NCI-H2107 (cell line): ENCODE measurements at places on chromosomes 16 and 17.

DNA sequence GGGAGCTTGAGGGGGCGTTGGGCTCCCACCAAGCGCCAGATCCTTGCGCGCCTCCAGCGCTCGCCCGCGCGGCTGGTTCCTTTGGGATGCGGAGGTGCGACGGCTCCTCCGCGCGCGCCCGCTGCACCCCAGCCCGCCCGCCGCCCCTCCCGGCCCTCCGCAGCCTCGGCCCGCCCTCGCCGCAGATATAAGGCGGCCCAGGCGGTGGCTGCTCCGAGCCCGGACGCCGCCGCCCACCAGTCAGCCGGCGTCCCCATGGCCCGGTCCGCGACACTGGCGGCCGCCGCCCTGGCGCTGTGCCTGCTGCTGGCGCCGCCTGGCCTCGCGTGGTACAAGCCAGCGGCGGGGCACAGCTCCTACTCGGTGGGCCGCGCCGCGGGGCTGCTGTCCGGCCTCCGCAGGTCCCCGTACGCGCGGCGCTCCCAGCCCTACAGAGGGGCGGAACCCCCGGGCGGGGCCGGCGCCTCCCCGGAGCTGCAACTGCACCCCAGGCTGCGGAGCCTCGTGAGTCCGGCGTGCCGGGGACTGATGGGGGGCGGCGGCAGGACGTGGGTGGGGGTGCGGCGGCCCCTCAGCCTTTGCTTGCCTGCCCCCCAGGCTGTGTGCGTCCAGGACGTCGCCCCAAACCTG is at the start of gene NPB:
Gene NPB, plus strand, starts transcription at position 216 of the 630 bp plus-strand sequence. Its CDS starts 40 bp downstream, at position 256.
- no peak for DNase-seq

DNA sequence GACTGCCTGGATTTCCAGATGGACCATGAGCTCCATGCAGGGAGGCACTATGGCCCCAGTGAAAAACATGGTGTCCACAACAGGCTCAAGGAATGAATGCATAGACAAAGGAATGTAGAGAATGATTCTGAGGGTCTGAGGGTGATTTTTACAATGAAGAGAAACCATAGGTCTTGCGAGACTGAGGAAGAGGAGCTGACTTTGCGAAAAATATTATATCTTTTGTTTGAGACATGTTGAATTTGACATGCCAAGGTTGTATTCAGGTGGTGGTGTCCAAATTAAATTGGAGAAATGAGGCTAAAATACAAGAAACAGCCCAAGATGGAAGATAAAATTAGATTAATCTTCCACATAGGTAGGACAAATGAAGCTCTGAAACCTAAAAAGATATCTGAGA is 12.7 kb downstream of the HSD17B2 start:
- DNase-seq, result no peak

DNA sequence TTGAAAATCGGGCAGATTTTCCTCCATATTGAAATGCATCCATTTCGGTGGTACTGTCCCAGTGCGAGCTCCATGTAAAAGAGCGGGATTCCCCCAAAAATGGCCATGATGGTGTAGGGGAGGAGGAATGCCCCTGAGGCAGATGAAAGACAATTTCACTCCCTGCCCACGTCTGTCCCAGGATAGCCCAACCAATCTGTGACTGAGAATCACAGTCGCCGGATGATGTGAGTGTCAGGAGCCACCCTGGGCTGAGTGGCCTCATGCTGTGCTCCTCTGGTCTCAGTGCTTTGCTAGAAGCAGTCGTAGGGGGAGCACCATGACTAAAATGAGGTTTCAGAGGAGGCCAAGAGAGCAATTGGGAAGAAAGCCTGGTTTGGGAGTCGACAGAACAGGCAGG is 16.7 kb downstream of the SLC6A4 start:
- DNase-seq, result no peak

DNA sequence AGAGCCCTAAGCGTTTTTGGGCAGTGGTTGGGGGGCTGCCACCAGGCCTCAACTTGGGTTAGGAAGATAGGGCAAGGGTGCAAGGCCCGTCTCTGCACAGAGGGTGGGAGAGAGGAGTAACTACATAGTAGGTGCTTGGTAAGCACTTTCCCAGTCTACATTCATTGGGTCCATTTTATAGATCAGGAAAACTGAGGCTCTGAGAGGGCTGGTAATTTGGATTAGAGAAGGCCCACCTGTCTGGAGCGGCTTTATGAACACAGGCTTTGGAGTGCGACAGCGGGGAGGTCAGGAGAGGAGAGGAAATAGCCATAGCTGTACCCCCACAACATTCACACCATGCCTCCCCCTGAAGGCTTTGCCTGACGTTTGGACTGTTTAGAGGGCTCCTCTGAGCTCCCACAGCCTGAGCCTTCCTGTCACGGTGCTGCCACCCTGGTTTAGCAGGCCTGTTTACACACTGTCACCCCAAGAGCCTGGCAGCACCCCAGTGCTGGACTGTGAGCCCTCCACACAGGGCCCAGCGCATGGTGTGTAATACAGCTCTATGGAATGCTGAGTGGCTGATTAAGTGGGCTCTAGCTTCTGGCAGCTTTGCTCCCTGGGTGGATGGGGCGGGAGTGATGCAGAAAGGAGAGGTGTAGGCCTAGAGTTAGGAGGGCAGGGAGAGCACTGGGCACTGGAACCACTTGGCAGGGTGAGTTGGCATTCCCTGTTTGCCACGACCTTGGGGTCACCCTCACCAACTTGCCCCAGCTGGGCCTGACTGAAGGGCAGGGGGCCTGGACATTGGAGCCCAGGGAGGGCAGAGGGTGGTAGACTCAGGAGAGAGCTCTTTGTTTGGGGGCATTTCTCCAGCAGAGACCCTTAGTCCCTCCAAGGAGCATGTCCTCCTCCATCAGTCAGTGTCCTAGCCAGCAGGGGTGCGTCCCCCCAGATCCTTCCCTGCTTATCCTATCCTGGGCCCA is 73.7 kb downstream of the RAI1 start:
- no peak for DNase-seq

DNA sequence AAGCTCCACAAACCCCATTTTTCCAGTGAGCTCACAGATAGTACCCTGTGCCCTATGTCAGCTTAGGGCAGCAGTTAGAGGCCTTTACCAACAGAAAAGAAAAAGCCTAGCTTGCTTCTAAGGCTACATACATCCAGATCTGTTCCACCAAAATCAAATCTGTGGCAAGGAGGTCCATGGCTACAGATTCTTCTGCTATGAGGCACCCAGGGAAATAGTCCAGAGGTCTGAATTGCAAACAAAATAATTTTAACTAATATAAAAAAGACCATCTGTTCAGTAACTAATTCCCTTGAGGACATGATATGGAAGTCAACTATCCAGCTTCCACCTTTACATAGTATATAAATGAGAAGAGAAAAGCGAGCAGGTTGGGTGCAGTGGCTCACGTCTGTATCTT is 129.3 kb downstream of the PARN start:
- DNase-seq, result no peak

- DNase-seq, result no peak
Measured at GRCh38 chr17:21100636-21101035, 26.1 kb upstream of the DHRS7B start.

DNA sequence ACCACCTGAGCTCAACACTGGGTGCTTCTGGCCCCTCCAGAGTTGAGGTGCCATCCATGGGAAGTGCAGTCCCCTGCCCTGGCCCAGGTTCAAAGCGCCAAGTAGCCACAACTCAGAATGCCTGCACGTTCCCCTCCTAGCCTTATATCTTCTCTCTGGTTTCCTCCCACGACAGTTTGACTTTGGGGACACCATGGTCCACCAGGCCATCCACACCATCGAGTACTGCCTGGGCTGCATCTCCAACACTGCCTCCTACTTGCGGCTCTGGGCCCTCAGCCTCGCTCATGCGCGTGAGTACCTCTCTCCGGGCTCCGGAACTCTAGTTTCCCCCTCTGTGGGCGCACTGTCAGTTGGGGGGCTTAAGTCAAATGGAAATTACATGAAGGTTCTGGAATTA is 22.4 kb upstream of the NAGLU start:
- DNase-seq, result no peak

DNA sequence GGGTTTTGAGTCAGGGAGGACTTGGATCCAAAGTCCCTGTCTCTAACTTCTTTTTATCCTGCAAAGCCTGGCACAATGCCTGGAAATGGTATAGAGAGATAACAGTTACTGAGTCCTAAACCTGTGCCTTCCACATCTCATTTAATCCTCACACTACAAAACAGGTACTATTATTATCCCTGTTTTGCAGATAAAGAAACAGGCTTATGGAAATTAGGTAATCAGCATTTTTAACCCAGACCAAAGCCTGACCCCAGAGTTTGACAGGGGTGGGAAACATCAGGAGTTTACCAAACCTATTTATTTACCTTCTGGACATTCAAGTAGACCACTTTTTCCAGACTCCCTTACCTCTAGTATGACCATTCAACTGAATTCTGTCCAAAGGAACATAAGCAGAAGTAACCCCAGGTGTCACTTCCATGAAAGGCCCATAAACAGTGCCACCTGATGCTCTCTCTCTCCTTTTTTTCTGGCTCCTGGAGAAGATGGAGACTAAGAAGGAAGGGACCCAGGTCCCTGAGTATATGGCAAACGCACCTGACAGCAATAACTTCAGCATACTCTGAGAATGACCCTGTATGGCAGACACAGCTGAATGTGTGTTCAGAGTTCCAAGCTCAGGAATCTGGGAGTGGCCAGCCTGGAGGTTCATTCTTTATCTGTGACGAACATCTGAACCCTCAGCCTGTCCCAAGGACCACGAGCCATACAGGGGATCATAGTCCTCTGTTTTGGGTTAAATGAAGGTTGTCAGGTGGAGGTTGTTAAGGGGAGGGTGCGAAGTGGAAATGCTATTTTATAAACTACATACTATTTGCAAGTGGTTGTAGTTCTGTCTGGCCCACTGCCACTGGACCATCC is 62.7 kb downstream of the HLF start:
- DNase-seq, result no peak

DNA sequence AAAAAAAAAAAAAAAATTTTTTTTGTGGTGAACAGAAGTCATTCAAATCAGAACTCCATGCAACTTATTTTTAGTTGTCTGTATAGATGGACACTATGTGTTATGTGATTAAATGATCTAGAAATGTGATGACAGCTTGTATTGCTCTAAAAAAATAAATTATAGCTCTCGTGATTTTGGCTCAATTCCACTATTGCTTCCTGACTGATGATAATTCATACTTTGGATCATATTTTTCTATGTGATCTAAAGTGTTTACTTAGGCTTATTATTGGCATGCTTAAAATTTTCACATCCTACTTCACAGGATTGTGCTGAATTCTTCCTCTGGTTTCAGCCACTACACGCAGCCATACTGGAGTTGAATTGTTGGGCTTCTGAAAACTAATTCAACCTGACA is 76.8 kb downstream of the RPGRIP1L start:
- no peak for DNase-seq

- no peak for DNase-seq
Measured at GRCh38 chr17:57587193-57587969, 157.7 kb downstream of the CCDC182 start.

- DNase-seq, result no peak
Measured at GRCh38 chr17:44322236-44322895, 2.3 kb downstream of the SLC25A39 start.

GRCh38 chr17:82587234-82588086 is 60.8 kb downstream of the WDR45B start:
- no peak for DNase-seq

DNA sequence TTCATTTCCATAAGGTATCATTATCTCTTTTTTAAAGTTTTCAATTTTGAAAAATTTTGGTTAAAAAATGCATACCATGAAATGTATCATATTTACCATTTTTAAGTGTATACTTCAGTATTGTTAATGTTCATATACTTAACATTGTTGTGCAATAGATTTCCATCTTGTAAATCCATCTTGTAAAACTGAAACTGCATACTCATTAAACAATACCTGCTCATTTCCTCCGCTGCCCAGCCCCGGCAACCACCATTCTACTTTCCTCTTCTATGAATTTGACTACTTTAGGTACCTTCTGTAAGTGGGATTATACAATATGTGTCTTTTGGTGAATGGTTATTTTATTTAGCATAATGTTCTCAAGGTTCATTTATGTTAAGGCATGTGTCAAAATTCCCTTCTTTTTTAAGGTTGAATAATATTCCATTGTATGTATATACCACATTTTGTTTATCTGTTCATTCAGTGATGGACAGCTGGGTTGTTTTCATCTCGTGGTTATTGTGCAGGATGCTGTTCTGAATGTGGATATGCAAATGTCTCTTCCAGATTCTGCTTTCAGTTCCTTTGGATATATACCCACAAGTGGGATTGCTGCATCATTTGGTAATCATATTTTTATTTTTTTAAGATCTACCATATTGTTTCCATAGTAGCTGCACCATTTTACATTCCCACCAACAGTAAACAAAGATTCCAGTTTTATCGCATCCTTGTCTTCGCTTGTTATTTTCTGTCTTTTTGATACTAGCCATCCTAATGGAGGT is 6.7 kb downstream of the CCL2 start:
- DNase-seq, result no peak

- no peak for DNase-seq
Measured at GRCh38 chr17:30290696-30291542, 825 bp downstream of the BLMH start.

DNA sequence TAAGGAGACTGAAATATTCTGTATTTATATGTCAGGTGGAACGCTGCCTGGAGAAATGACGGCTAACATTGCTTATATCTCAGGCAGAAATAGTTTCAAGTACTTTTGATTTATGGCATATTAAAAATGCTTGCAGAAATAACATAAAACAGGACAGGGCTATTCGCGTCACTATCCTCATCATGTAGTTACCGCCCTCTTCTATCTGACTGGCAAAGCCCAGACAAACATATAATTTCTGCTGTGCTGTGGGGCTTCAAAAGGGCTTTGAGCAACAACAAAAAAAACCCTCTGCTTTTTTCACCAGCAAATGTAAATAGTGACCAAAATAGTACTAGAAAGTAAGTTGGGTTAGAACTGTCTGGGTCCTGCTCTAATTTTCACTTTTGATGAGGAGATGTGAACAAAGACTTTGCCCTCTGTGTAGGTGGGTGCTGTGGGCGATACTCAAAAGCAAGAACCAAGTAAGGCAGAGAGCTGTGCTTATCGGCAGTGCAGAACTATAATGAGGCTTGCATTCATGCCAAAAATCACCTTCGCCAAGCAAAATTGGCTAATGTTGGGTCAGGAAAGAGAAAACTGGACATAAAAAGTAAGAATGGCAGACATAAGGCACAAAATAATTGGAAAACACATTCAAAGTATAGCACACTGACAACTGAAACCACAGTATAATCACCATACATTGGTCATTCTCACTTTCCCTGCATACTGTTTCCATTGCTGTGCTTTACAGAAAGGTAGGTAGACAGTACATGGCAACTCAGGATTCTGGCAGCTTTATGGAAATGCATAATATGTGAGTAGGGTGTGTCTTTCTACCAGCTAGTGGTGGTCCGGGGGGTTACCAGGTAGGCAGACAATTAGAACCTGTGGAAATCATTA is 151.2 kb upstream of the AXIN2 start:
- no peak for DNase-seq

DNA sequence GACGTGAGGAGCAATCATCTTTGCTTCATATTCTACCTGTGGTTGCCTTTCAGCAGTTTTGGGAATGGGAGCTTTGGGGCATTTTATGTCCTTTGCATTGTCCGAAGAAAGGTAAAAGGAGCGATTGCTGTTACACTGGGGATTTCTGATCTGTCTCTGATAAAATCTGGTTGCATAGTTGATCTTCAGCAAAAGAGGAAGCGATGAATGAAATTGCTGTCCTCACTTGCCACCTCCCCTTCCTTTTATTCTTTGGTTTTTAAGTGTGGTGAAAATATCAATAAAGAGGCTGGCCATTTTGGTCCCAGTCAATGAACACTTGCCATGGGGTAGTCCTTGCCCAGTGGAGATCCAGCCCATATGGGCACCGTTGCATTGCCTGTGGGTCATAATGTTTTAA is 236.8 kb downstream of the MSI2 start:
- DNase-seq, result no peak
